ENCODE measurements at places on chromosomes 2 and 18.

- no peak for DNase-seq
Observed at GRCh38 chr2:232653441-232653840, 20.0 kb downstream of the EFHD1 start.

DNA sequence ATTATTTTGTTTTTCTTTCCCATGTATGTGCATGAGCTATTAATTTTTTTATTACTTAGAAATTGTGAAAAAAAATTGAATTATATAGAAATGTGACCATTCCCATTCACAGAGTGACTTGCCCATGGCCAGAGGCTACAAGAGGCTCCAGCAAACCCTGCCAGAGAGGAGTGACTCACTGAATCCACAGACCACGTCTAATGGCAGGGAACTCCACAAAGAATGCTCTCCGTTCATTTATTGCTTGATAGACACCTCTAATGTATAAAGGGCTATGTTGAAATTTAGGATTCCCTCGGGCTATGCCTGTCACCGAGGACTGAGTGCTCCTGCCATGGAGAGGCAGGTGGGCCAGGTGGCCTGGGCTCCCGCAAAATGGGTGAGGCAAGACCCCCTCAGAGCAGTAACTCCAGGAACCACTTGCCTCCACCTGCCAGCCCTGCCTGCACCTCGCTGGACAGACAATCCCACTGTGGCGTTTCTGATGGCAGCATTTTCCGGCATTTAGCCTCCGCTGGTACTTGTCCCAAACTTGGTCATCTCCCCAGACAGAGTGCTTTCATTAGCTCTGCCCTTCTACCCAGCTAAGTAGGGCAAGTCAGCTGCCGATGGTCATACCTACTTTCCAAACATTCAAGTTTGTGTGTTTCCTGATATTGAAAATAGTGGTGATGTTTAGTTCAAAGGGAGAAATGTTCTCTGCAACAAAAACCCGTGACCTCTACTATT is 200.3 kb downstream of the PRKCE start:
- DNase-seq: no peak

DNA sequence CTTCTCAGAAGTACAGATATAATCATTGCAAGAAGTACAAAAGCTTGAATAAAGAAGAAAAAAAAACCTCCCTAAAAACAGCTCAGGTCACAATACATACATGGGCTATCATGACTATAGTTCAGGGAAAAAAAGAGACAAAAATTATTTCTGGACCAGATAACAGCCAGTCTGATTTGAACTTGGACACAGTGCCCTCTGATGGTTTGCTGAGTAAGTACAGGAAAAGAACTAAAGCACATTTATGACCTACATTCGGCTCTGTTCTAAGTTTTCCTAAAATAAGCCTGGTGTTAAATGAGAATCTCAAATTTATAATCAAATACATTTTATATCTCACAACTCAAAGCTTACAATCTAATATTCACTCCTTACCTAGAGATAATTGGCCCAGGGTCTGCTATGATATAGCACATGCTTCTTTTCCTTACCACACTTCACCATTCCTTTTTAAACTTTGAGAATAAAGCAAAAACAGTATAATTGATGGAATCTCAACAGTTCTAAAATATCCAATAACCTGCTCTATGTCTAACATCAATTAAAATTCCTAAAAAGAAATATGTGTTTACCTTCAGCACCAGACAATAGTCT is 81.1 kb downstream of the RAPH1 start:
- DNase-seq: peak; percentile 50

GRCh38 chr2:98948956-98949739 is 13.1 kb upstream of the CRACDL start:
- no peak for DNase-seq

- no peak for DNase-seq
Observed at GRCh38 chr2:9637330-9637729, 6.5 kb upstream of the YWHAQ start.

DNA sequence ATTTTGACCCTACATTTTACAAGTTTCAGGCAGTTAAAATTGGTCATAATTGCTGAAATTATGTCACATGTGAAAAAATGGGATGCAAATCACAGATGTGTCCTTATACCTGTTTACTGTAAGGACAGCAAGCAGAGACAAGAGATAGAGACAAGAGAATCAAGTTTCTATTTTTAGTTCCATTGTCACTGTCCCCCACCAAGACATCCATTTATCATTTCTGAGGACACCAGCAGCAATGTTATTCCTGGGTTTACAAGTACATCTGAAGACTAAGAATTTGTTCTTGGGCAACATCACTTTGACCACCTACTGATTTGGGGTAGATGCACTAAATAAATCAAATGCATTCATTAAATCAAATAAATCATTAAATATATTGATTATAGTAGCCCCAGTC is 1111.7 kb downstream of the DPP10 start:
- DNase-seq: no peak
